ENCODE measurements at places on chromosomes 5 and 9.

DNA sequence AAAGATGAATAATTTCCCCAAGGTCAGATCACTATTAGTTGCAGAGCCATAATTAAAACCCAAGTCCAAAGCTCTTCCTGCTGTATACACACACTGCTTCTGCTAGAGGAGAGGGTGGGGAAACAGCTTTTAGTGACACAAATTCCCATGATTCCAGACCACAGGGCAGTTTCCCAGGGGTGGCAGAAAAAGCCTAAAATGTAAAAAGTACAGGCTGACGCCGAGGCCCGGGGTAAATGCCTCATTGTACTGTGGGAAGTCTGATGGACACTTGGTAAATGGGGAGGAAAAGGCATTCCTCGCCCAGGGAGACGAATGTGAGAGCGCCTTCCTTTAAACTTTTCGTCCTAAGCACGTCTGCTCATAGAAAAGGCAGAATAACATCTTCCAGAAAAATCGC is 65.7 kb downstream of the DENND1A start:
- DNase-seq = no peak

DNA sequence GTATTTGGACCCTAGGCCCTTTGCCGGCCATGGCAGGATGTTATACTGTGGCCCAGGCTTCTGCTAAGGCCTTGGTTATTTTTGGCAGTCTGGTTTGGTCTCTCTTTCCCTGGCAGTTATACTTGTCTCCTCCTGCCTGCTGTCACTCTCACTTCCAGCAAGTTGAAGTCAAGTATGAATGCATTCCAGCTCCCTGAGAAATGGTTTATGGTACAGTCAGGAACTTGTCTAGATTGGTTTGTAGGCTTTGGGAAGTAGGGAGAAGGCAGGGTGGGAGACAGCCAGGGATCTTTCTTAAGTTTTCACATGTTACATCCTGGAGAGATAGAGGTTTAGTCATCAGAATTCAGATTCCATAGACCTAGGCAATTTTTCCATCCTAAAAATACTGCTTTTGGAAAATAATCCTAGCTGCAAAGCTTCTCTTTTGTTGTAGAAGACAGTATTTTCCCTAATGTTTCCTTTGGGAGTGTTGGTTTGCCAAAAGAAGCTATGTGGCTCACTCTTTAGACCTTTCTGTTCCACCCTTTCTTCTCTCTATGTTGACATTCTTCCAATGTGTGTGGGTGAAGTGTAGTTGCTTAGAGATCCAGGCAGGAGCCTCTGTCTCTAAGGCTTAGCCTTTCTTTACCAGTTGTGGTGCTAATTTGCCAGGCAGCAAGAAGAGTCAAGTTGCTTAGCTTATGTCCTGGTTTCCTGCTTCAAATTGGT is 2.5 kb upstream of the KDM3B start:
- DNase-seq = no peak

- DNase-seq = no peak
Measured at GRCh38 chr5:91018200-91018599, 364.9 kb downstream of the ARRDC3 start.

- no peak for DNase-seq
Measured at GRCh38 chr9:27540502-27540901, 10.9 kb upstream of the MOB3B start.

- no peak for DNase-seq
Measured at GRCh38 chr9:20988671-20989315, 42.6 kb downstream of the HACD4 start.

DNA sequence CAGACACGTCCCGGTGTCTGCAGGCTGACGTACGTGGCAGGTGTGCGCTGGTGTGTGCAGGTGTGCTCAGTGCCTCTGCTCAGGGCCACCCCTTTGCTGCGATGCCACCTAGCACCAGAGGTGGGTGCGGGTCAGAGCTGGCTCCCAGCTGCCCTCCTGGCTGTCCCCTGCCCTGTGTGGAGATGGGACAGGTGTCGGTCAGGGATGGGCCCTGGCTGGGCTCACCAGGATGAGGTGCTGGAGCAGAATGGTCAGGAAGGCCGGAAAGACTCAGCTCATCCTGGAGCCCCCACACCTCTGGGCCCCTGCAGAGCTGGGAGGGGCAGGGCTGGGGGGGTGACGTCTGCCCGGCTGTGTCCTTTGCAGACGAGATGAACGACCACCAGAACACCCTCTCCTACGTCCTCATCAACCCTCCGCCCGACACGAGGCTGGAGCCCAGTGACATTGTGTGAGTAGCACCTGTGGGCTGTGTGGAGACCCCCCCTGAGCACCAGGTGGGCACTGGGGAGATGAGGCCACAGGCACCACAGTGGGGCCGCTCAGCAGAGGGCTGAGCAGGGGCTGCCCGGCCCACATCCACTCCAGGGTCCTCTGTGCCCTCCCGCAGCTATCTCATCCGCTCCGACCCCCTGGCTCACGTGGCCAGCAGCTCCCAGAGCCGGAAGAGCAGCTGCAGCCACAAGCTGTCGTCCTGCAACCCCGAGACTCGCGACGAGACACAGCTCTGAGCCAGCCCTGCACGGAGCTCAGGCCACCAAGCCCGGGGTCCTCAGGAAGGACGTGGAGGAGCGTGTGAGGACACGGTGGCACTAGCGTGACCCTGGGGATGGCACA is 89.7 kb downstream of the KCNT1 start:
- DNase-seq = no peak

DNA sequence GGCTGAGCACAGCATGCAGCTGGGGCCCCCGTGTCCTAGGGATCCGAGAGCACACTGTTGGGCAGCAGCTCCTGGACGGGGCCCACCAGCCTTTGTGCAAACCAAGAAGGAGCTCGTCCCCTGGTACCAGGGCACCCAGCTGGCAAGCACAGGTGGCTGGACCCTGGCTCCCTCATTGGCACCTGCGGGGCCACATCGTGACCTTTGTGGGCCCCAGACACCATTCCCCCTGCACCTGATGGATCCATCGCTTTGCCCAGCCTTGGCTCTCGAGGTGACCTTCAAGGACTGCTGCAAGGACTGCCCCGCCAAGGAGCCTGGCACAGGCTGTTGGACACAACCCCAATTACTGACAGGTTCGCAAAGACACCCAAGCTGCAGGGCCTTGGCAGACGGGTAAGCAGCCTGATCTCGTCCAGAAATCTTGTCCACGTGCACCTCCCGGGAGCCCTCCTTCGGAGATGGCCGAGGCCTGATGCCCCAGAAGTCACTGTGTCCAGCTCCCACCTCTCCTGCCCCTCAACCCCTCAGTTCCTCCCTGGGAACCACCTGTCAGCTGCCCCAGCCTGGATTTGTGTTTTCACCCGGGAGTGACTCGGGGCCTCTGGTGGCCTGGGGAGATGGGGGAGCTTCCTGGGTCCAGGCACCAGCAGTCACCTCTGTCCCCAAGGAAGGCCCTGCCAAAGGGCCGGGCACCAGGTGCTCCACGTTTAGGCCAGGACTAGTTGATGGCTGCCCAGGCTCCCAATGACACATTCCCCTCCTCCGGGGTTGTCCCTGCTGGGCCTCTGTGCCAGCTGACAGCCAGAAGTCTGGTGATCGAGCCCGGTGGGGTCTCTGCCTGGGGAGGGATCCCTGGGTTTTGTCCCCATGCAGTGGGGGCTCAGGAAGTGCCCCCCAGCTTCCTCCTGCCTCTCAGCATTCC is 137.1 kb upstream of the PPP1R26 start:
- no peak for DNase-seq

DNA sequence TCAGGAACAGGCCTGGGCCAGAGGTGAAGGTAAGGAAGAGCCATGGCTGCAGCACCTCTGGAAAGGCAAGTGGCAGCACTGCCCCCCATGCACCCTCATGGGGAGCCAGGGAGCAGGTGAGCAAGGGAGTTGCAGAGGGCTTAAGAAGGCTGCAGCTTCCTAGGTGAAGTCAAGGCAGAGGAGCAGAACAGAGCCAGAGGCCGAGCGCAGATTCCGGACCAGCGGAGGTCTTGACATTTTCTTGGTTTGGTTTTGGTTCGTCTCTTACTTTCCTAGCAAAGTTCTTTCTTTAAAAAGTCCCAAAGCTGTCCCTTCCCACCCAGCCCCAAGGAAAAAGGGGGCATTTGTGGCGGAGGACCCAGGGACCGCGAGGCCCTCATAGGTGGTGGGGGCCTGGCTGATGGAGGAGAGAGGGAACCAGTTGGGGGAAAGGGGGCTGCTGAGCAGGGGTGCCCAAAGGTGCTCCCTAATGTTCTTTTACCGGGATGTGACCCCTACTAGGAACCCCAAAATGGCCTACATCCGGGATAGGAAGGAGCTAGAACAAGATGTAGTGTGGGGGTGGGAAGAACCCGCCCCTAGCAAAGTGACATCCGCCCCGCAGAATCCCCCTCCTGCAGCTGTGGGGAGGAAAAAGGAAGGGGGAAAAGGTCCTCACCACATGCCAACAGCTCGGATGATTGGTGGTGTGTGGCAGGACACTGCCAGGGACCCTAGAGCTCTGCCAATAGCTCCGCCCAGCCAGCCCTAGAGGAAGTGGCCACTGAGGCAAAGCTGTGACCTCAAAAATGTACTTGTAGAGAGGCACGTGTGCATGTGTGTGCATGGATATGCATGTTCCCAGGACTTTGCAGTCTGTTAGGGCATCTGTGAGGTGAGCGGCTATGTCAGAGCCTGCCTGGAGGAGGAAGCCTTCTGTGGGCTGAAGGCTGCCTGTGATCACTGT is 914 bp upstream of the CD72 start:
- DNase-seq = peak; percentile 38

- DNase-seq = no peak
Measured at GRCh38 chr5:102286476-102286875, 9.6 kb downstream of the SLCO4C1 start.

- no peak for DNase-seq
Measured at GRCh38 chr5:22044229-22044628, 808.9 kb downstream of the CDH12 start.

GRCh38 chr5:56319526-56320181 is 86.5 kb upstream of the ANKRD55 start:
- no peak for DNase-seq

- no peak for DNase-seq
Measured at GRCh38 chr5:176849611-176850227, 39.4 kb downstream of the UNC5A start.

GRCh38 chr5:171797543-171797942 is 11.9 kb downstream of the SMIM23 start:
- DNase-seq = no peak

DNA sequence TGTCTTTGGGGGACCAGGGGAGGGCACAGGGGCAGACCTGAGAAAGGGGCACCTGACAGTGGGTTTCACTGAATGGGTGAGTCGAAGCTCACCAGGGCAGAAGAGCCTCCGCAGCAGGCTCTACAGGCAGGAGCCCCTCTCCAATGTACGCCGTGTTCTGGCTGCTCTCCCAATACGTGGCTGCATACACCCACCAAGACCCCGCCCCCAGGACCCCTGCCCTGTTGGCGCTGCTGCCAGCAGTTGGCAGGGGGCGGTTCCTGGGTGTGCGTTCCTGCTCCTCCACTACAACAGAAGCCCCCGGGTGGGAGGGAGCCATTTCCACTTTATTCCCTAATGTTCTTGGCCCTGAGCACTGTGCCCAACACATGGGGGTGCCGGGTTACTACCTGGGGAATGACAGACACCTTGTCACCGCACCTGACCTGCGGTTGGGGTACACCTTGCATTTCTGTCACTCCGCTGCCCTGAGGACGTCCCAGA is 30.3 kb downstream of the SARDH start:
- DNase-seq = no peak

DNA sequence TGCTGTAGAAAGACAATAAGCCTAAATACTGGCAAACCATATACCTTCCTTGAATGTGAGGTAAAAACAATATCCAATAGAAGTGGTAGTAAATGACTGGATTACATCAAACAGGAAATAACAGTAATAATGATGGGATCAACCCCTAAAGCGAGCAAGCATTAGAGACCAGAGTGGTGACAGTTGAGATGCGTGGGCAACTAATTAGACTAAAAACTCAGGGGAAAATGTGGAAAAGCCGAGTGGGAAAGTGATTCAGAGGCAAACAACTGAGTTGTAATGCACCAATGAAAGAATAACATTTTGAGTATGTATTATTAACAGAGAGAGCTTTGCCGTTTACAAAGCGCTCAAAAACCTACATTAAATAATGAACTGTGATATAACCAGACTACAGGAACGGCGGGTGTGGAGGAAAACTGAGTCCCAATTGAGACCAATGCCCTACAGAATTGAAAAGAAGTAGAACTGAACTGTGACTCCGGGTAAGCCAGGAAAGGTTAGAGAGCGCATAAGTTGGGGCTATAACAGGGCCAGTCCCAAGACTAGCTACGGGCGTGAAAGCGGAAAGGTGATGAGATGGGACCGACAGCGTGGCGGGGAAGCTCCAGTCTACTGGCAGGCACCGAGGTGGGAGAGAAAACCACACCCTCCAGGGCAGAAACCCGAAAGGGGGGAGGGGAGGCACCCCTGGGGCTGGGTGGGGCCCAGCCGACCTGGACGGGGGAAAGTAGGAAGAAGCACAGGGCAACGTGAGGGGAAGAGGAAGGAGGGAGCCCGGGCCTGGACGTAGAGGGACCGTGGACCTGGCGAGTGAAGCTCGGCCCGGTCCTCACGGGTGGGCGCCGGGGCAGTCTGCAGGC is 592 bp downstream of the UBAP2 start:
- DNase-seq = peak; percentile 32

All from CD4-positive, alpha-beta T cell treated with Interleukin-6 at 100 ng/mL for 8 hours (primary cell).